Esophagus muscularis mucosa (tissue), 4 donors: ENCODE measurements at places on chromosomes 2 and 18.

DNA sequence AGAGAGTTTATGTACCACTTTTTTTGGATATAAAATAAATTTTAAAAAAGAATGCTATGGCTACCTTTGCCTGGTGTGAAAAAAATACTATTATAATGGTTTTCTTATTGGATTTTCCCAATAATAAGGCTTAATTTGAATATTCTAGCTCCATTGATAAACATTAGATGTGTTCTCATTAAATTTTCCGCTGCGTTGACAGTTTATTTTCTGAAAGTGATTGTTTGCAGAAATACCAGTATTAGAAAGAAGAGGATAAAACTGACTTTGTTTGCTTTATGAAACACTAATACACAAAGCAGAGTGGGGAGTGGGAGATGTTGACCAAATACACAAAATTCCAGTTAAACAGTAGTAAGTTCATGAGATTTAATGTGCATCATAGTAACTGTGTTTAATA, 433.3 kb upstream of the TMEFF2 start:
- no peak for DNase-seq

GRCh38 chr18:7940379-7940778, 373.3 kb downstream of the PTPRM start:
- DNase-seq: no peak

- no peak for DNase-seq
Measured at GRCh38 chr2:38702413-38702812, 36.5 kb downstream of the GALM start.

DNA sequence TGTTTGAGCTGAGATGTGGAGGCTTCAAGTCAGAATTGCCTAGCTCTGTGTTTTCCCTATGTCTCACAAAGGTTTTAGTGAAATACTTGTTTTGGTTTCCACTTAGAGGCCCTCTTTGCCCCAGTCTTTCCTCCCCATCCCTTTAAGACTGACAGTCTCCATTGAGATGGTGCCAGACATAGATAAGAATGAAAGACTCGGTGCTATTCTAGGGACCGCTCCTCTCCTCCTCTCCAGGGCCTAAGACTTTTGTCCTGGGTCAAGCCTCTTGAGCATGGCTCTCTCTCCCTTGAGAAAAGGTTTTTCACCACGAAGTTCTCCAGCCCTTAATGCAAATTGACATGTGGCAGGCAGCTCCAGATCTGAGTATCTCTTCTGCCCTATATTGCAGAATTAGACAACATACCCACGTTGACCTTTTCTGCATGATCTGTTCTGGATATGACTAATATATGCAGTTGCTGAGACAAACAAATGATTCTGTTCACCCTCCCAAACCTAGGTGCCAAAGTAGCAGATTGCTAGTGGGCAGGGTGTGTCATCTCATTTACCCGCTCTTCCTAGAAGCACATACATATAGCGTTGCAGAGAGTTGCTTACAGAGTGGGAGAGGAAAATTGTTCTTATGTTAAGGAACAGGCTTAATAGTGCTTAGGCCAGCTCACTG, 47.5 kb upstream of the ACSL3 start:
- DNase-seq: no peak

DNA sequence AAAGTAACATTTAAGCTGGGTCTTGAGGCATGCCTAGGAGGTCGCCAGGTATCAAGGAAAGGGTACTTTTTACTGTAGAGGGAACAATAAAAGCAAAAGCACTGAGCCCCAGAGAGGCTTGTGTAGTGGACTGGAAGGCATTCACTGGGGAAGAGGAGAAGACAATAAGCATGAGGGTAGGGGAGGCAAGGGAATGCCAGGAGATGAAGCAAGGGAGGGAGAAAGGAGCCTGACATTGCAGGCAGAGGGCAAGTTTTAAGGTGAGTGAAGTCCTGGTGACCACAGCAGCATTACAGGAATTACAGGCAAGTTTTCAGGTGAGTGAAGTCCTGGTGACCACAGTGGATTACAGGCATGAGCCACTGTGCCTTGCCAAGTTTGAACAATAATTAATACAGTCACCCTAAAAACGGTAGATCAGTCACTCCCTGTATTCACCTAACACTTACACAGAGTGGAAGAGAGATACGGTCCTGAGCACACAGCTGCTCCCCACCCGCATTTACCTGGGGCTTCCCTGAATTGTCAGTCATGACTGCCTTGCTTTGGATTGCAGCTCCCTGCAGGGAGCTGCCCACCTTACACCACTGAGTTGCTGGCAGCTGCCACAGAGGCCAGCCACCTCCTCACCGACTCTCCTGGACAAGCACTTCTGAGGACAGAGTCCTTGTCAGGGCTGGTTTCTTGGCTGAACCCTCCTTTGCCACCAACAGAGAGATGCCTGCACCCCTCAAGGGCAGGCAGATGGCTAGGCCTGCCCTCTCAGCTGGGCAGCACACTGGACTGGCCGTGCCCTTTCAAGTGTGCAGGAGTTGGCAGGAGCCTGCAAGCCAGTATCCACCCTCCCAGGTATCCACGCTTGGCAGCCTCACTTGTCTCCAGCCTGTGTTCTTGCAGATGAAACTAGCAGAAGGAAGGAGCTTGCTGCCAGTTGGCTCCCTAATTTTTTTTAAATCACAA, 153.2 kb upstream of the MSH6 start:
- DNase-seq: no peak

- no peak for DNase-seq
Measured at GRCh38 chr2:99153921-99154604, 679 bp downstream of the TSGA10 start.

GRCh38 chr18:79345981-79346380, 49.7 kb upstream of the NFATC1 start:
- DNase-seq: no peak

GRCh38 chr2:97675430-97676113, 6.1 kb downstream of the C2orf92 start:
- no peak for DNase-seq

- no peak for DNase-seq
Measured at GRCh38 chr18:66587430-66587829, 16.5 kb downstream of the CDH19 start.

DNA sequence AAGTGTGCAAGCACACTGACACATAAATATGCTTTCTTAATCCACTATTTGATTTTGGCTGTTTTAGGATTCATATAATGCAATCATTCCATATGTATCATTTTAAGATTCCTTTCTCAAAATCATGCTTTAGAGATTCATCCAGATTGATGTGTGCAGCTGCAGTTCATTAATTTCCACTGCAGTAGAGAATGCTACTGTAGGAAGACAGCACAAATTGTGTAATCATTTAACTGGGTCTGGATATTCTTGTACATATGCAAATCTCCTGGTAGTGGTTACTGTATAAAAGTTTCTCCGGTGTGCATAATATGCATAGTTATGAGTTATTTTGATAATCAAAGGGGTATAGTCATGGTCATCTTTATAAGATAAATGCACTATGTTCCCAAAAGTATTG, 502.5 kb upstream of the ACVR2A start:
- no peak for DNase-seq

DNA sequence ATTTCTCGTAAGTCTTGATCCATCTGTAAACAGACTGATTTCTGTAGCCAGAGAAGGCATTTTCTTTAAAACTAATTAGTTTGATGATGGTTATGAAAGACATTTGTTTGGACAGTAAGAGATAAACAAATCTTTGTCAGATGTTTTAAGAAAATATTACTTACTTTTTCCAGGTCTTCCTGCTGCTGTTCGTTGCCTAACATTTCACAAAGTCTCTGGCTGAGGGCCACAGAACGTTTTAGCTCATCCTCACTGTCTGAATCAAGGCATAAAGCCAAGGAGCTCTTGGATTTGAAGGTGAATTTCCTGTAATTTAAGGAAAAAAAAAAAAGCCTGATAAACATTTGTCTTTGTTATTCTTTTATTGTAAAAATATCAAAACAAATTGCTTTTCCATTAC, 57.8 kb downstream of the VIL1 start:
- DNase-seq: no peak

- no peak for DNase-seq
Measured at GRCh38 chr2:85672456-85672855, 4.5 kb upstream of the SFTPB start.

DNA sequence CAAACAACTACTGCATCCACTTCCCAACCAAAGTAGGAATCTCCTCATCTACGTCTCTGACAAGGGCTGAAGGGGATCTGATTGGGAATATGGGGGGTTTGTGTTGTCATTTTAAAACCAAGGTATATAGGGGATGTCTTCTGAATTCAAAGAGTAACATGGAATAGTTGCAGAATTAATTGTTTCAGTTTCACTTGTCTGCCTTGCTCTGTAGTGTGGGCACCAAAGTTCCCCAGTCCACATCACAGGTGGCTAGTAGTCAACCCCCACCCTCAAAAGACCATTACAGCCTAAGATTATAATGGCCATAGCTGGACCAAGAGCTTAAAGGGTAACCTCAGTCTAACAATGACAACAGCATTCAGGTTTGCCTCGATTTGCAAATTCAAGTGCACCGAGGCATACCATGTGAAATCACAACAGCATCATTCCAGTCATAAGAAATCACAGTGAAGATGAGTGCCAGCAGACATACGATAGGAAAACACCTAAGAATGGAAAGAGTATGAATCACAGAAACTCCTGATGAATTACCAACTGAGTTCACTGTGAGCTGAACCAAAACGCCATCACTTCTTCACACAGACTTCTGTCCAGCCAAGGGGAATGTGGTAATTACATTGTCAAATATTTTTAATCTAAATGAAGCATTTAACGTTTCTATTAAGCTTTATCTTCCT, 52.4 kb downstream of the MYO5B start:
- no peak for DNase-seq

DNA sequence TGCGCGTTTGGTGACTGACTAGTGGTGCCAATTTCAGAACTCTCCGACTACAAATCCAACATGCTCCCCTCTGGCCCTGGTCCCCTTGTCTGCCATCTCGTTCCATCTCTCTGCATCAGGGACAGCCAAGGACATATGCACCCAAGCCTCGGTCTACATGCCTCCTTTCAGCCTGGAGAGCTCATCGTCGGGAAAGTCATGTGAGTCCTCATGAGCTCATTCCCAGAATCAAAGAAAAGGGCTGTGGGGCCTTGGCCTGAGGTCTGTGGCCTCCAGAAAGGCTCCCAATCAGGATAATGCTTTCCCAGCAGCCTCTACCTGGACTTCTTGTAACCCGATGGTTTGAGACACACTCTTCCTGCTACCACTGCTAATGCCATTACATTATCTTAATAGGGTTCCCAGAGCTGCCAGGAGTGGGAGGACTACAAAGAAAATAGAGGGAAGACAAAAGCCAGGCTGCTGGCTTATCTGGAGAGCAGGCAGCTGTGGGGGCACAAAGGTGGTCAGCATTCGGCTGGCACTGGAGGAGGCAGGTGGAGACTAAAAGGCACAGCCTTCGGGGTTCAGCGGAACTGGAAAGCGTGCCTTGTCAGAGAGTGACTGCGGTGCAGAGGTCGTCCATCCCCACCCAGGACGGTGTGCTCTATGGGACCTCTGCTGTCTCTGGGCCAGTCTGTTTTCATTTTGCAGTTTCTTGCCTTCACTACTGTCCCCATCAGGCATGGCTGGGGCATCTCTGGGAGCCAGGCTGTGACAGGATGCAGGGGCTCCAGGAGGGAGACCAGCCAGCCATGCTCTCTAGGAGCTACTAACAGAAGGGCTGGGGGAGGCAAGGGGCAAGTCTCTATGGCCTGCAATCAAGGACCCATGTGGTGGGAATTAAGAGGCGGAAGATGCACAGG, 104.4 kb upstream of the SMAD2 start:
- DNase-seq: no peak
